Muscle of back (tissue), 13 donors: ENCODE measurements at places on chromosomes 1 and 21.

DNA sequence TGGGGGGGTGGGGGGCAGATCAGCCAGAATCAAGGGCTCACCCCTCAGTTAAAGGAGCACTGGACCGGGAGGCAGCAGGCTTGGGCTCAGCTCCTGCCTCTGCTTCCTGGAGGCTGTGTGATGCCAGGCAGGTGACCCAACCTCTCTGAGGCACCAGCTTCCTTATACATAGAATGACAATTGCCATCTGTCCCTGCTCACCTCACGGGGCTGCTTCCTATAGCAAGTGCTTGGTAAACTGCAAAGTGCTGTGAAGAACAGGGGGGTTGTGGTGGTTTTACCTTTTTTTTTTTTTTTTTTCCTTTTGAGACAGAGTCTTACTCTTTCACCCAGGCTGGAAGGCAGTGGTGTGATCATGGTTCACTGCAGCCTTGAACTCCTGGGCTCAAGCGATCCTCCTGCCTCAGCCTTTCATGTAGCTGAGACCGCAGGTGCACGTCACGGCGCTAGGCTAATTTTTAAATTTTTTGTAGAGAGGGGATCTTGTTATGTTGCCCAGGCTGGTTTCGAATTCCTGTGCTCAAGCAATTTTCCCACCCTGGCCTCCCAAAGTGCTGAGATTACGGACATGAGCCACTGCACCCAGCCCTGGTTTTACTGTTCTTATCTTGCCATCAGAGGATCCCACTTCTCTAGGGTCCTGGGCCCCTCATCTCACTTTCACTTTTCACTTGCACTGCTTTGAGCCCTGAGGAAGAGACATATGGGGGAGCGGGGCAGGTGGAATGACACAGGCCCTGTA is 11.6 kb downstream of the KCNQ4 start:
- DNase-seq: no peak

GRCh38 chr1:243713470-243714186 is 136.4 kb downstream of the AKT3 start:
- DNase-seq: peak; percentile 59

GRCh38 chr1:32142446-32143301 is 34.8 kb downstream of the KPNA6 start:
- peak; percentile 97 for DNase-seq

GRCh38 chr1:154777154-154777553 is 92.9 kb downstream of the KCNN3 start:
- no peak for DNase-seq

- no peak for DNase-seq
Measured at GRCh38 chr1:57674801-57675200, 250.9 kb upstream of the DAB1 start.

GRCh38 chr1:19439464-19440171 is 45.7 kb downstream of the CAPZB start:
- no peak for DNase-seq

GRCh38 chr1:39082010-39082799 is 56.1 kb downstream of the NDUFS5 start:
- DNase-seq: no peak

GRCh38 chr21:22791986-22792560 is 1793.9 kb downstream of the NCAM2 start:
- DNase-seq: peak; percentile 66

- DNase-seq: no peak
Measured at GRCh38 chr1:43346636-43347035, 9.0 kb downstream of the MPL start.

DNA sequence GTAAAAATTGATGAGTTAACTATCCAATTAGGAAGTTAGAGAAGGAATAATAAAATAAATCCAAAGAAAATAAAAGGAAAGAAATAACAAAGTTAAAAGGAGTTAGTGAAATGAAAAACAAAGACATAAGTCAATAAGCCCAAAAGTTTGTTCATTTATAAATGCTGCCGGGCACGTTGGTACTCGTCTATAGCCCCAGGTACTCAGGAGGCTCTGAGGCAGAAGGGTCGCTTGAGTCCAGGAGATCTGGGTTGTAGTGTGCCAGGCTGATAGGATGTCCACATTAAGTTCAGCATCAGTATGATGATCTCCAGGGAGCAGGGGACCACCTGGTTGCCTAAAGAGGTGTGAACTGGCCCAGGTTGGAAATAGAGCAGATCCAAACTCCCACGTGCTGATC is 35.5 kb upstream of the VANGL1 start:
- no peak for DNase-seq
